ENCODE measurements at places on chromosomes 2 and 18. TPM values are rescaled to one million over a fixed set of nuclear protein-coding genes. Genes with fewer than 3 reads are reported as not detected.

ONECUT2 gene
- 0.02 TPM for total RNA-seq

LTBP1 gene
- total RNA-seq, result 0.67 TPM

BCL11A gene
- 1.2 TPM for total RNA-seq

SERPINB10 gene
- 2.8 TPM for total RNA-seq

ALPG gene
- not detected for total RNA-seq

GALM gene
- total RNA-seq, result 97.8 TPM

GRCh38 chr2:227799202-227799601 is 14.4 kb upstream of the CCL20 start:
- no peak for DNase-seq
- H3K4me3 ChIP-seq, result no peak overlapping the region
- H3K4me1 ChIP-seq, result no peaks in the 10 kb centered on the region
- no peak overlapping the region for H3K27ac ChIP-seq
- H3K27me3 ChIP-seq, result peaks cover 11% of the 10 kb centered on the region

- no peak overlapping the region for H3K27ac ChIP-seq
- no peak for DNase-seq
- no peaks in the 10 kb centered on the region for H3K4me1 ChIP-seq
- H3K27me3 ChIP-seq, result no peaks in the 10 kb centered on the region
- H3K4me3 ChIP-seq, result no peak overlapping the region
- H3K36me3 ChIP-seq, result no peaks in the 10 kb centered on the region
Measured at GRCh38 chr2:147348931-147349555, 495.8 kb upstream of the ACVR2A start.

GRCh38 chr2:45825001-45825651 is 173.7 kb downstream of the PRKCE start:
- H3K4me1 ChIP-seq, result peaks cover 9% of the 10 kb centered on the region
- H3K27ac ChIP-seq, result no peak overlapping the region
- no peak overlapping the region for H3K4me3 ChIP-seq
- H3K36me3 ChIP-seq, result peaks cover 6% of the 10 kb centered on the region
- no peaks in the 10 kb centered on the region for H3K27me3 ChIP-seq

DNA sequence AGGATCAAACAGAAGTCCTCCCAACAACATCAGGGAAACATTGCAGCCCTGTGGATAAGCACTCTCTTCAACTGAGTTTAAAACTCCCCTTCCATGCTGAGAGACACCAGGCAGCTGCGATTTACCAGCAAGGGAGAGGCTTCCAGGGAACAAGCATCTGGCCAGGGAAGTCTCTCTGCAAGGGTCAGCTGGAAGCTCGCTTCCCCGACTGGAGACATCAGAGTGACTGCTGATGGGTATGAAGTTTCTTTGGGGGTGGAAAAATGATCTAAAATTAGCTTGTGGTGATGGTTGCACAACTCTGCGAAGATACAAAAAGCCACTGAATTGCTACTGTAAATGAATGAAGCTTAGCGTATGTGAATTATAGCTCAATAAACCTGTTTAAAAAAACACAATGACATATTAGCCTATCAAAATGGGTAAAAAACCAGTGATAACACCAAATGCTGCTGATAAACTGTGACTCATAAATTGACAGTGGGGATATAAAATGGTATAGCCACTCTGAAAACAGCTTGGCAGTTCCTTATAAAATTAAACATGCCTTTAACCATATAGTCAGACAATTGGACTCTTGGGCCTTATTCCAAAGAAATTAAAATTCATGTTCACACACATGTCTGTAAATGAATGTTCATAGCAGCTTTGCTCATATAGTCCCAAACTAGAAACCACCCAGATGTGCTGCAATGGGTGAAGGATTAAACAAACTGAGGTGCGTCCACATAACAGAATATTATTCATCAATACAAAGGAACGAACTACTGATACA is 1082.0 kb downstream of the SOCS6 start:
- no peak overlapping the region for H3K27ac ChIP-seq
- H3K36me3 ChIP-seq, result peaks cover 2% of the 10 kb centered on the region

- H3K27me3 ChIP-seq, result no peaks in the 10 kb centered on the region
- H3K4me3 ChIP-seq, result no peak overlapping the region
Measured at GRCh38 chr2:54666634-54667265, 56.7 kb upstream of the EML6 start.

DNA sequence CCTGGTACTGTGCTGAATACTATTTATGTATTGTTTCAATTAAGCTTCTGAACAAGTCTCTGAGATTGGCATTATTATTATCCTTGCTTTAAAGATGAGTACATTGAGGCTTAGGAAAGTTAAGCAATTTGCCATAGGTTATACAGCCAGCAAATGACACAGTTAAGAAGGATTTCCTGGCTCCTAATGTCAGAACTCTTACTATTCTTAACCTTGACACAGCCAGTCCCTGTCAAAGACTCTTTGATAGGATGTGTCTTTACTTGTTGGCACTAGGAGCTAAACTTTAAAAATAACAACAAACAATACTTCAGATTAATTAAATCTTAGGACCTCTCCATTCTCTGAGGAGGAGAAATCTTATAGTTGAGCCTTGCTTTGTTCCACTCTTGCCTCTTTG is 70.6 kb downstream of the UBR3 start:
- DNase-seq, result no peak
- H3K36me3 ChIP-seq, result no peaks in the 10 kb centered on the region
- H3K4me3 ChIP-seq, result no peak overlapping the region
- no peaks in the 10 kb centered on the region for H3K27me3 ChIP-seq
- H3K27ac ChIP-seq, result no peak overlapping the region

- H3K27me3 ChIP-seq, result peaks cover 26% of the 10 kb centered on the region
- no peak overlapping the region for H3K27ac ChIP-seq
- H3K4me3 ChIP-seq, result peak overlapping the region; percentile 97
- peaks cover 46% of the 10 kb centered on the region for H3K4me1 ChIP-seq
- no peak for DNase-seq
Measured at GRCh38 chr2:224036731-224037361, 2.2 kb downstream of the SERPINE2 start.

- no peak for DNase-seq
- H3K36me3 ChIP-seq, result no peaks in the 10 kb centered on the region
- H3K4me1 ChIP-seq, result no peaks in the 10 kb centered on the region
- H3K27me3 ChIP-seq, result peaks cover 8% of the 10 kb centered on the region
- H3K4me3 ChIP-seq, result no peak overlapping the region
Measured at GRCh38 chr2:19854596-19855541, 46.9 kb downstream of the TTC32 start.

DNA sequence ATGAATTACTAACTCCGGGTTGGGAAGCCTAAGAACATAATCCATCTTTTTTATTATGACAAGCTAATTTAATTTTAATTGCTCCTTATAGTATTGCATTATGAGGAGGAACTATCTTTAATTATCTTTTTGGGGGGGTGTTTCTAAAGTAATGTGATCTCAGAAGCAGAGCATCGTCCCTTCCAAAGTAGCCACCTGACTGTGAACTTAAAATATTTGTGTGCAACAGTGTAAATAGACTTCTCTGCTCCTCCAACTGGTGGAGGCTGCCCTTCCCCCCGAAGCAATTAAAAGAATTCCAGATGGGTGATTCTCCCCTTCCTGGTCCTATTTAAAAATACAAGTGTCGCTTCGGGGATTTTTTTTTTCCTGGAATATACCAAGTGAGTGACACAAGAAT is 55.7 kb downstream of the TCF7L1 start:
- no peak overlapping the region for H3K27ac ChIP-seq
- no peak for DNase-seq
- no peaks in the 10 kb centered on the region for H3K27me3 ChIP-seq
- H3K4me3 ChIP-seq, result no peak overlapping the region
- H3K4me1 ChIP-seq, result no peaks in the 10 kb centered on the region
- H3K36me3 ChIP-seq, result no peaks in the 10 kb centered on the region

DNA sequence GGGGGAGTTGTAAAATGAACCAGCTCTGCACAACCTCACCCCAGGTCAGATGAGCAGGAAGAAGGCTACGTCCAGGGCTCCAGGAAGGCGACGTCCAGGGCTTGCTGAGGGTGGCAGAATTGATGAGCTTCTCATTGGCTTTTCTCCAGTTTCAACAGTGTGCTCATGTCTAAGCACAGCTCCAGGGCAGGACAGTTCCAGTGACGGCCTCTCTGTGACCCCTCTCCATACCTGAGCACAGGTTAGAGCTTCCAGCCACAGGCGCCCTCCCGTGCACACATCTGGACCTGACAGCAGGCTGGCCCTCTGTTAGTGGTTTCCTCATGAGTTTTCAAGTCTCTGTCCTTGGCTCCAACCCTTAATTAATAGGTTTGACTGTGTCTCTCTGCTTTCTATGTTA is 327.6 kb downstream of the ZNF516 start:
- DNase-seq, result no peak
- H3K4me3 ChIP-seq, result no peak overlapping the region
- no peaks in the 10 kb centered on the region for H3K4me1 ChIP-seq
- peaks cover 13% of the 10 kb centered on the region for H3K27me3 ChIP-seq
- no peak overlapping the region for H3K27ac ChIP-seq

Measured in activated T-cell treated with anti-CD3 and anti-CD28 coated beads, Interleukin-2, amount 50 U/mL, for 72 hours (primary cell).